Stimulated activated CD8-positive, alpha-beta memory T cell treated with anti-CD3 and anti-CD28 coated beads, Interleukin-7, amount 100 ng/mL, for 1 hour (primary cell): ENCODE measurements at places on chromosomes 2 and 18.

- no peak for DNase-seq
These were observed 343.5 kb upstream of the KLHL29 start for GRCh38 chr2:23041443-23041842.

- no peak for DNase-seq
These were observed 26.8 kb downstream of the YES1 start for GRCh38 chr18:785242-785641.

DNA sequence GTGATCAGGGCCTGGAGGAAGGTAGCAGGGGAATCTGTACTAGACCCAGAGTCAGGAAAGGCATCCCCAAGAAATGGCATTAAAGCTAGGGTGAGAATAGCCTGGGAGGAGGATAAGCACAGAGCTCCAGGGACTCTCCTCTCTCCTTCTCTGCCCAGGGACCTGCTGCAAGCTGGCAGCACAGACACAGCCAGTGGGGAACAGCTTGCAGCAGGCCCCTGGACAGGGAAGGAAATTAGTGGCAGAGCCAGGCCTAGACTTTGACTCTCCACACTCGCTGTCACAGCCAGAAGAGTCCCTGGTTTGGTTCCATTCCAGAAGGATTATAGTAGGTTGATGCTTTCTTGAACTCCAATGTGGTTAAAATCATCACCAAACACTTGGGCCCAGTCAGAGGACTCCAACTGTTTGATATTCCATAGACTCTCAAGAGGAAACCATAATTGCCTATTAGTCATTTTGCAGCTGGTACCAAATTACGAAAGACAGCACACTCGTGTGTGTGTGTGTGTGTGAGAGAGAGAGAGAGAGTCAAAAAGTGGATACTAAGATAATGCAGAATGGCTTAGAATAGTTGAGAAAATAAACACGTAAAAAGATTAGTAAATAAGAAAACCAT lies 95.5 kb upstream of the ATP8B1 start:
- DNase-seq = no peak

DNA sequence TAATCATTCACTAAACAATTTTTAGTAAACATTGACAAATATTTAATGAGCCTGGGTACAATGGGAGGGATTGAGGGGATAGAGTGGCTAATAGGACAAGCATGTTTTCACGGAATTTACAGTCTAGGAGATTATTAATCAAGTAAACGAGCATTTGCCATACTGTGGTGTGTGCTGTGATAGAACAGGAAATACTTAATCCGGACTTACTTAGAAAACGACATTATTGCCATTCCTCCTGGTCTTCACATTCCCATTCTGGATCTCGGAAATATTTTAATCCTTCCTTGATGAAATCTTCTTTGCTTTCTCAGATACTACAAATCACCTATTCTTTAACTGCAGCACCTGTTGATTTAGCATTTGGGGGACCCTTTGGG lies 905 bp downstream of the TTLL4 start:
- no peak for DNase-seq

DNA sequence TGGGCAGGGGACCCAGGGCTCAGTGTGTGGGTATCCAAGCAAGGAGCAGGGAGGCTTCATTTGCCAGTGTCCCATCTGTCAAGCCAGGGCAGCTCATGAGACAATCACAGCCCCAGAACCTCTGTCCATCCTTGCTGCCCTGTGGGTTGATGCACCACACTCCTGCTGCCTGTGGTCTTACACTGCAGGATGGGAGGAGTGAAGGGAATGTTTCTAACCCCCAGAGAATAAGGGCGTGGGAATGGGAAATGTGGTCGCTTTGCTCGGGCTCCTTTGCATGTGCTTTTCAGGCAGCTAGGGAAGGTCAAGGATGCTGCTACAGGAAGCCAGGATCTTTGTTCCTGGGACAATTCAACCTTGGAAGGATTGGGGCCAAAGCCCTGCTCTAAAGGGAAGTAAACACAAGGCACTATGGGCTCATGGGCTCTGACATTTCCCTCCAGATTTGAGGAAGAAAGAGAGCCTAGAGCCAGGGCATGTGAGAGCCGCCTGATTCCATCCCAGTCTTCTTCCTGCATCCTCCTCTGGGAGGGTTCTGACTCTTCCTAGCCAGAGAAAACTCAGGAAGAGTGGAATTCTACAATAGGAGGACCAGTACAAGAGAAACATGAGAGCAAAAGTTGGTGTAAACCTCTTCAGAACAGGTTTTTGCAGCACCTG lies 18.8 kb upstream of the MAP3K20 start:
- DNase-seq = no peak

- no peak for DNase-seq
These were observed 114.1 kb upstream of the PKDCC start for GRCh38 chr2:41933585-41934320.

DNA sequence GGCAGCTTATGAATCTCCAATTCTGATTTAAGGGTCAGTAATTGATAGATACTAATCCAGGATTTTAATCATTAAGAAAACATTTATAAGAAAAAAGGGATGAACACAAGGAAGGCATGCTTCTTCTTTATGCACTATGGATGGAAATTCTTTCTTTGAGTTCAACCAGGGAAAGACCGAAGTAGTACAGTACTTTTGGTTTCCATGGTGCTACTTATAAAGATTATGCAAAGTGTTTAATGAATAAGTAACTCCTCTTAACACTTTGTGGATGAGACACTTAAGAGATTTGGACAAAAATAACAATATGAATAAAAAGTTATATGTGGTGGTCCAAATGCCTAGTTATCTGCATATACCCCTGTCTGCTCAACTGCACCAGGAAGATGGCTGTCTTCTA lies 666.5 kb upstream of the FANCL start:
- DNase-seq = no peak

DNA sequence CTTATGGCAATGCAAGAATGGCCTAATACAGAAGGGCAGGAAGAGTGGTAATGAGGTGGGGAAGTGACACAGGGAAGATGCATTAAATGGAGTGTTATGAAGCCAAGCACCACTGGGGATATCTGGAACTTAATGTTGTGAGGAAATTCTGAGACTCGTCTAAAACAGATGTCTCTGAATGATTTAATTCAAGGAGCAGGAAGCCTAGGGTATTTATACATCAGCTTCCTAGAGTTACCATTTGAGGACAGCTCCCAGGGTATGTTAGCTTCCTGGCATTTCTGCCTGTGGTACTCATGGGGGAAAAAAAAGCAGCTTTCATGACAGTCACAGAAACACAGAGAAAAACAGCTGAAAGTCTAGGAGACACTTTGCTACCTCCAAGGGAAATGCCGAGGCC lies 989.5 kb downstream of the CBLN2 start:
- DNase-seq = no peak

DNA sequence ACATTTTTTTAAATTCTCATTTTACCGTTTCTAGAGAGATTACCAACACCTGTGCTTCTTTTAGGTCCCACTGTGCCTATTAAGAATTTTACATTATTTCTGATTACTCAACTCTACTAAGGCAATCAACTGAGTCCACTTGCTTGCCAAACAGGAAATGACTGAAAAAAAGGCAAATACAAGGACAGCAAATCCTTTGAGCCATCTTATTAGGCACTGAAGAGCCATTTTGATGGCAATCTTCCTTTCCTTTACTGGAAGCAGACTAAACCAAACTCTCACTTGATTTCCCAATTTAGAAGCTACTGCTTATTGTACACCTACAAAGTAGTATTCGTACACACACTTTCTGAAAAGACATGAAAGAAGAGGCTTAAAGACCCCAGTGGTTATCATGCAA lies 121.4 kb upstream of the COL3A1 start:
- DNase-seq = no peak

DNA sequence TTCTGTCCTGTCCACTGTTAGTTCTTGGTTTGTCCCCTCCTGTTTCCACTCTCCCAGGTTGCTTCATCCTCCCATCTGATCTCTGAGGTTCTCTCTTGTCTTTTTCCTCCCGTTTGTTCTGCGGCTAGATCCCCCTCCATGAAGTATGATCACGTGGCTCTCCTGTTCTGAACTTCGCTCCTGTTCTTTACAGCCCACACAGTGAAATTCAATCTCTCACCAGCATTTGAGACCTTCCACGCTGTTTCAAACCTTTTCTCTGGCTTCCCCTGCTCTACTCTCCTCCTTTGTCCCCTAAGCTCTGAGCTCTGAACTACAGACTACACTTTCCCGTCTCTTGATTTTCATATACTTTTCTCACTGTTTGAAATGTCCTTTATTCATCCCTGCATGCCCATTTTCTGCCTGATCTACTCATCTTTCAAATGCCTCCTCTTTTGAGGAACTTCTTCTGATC lies 83.5 kb downstream of the OSBPL6 start:
- DNase-seq = no peak

GRCh38 chr2:187774551-187775071 lies 220.4 kb upstream of the TFPI start:
- no peak for DNase-seq

DNA sequence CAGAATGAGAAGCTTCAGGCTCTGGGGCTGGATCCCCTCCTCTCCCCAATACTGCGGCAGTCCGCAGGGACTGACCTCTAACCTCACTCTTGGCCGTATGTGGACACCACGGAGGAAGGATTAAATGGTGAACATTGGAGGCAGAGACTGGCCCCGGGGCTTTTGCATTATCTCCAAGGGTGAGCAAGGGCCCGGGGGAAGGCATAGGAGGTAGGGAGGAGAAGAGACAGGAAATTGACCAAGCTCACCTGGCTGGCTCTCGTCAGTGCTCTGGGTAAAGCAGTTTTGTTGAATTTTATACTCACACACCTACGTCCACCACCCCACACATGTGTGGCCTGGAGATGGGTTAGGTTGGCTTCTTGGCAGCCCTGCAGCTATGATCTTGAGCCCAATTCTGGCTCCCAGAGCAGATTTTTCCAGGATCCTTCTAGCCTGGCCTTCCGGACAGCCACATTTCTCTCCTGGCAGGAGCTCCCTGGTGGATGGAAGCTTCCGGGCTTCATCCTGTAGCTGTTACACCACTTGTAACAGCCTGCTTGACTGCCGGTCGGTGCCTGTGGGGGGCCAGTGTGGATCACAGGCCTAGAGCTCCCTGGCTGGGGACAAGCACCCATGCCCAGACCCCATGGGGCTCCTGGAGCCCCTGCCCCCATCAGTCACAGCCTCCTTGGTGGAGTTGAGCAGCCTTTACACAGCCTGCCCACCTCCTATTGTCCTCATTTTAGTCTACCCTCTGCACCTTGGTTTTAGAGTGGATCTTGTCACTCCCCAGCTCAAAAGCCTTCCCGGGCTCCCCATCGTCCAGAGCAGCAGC lies 7.6 kb downstream of the ITM2C start:
- DNase-seq = no peak

DNA sequence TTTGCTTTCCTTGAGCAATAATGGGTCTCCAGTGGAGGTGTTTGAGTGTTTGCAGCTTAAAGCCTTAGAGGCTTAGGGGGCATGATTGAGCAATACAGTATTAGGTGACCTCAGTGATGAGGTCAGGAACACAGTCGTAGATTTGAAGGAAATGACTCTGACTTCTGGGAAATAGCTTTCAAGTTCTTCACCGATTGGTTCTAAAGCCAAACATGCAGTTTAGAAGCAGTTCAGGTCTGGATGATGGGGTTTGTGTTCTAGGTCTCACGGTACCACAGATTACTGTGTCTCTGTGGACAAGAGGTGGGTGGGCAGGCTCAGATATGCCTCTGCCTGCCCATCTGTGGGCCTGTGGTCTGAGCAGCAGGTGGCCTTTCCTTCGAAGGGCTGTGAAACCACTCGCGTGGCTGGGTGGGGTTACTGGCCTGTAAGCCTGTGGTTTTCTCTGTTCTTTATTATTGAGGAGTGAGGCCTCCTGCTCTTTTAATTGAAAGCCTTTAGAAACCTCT lies 7.8 kb downstream of the MTHFD2 start:
- no peak for DNase-seq

- DNase-seq = no peak
These were observed 78.5 kb downstream of the MAIP1 start for GRCh38 chr2:200033929-200034328.

DNA sequence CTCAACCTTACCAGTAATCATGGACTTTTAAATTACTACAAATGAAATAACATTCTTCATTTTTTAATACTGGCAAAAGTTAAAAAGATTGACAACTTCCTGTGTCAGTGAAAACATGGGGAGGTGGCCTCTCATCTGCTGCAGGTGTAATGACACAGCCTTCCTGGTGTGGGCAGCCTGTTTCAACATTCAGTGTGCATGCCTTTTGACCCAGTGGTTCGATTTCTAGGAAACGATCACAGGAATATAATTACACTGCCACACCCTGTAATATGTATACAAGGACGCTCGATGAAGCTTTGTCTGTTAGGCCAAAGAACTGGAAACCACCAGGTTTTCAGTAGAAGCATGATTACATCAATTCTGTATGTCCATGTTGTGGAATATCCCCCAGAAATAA lies 68.7 kb downstream of the MTHFD2 start:
- peak; percentile 11 for DNase-seq

DNA sequence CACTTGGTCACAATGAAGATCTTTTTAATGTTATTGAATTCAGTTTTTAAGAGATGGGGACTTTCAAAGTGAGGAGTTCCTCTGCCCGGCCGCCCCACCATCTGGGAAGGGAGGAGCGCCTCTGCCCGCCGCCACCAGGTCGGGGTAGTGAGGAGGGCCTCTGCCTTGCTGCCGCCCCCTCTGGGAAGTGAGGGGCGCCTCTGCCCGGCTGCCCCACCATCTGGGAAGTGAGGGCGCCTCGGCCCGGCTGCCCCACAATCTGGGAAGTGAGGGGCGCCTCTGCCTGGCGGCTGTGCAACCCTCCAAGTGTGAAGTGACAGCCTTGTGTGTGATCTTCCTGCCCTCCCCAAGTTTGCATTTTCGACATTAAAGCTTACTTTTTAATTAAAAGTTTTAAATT lies 899.3 kb downstream of the TRIB2 start:
- DNase-seq = no peak

DNA sequence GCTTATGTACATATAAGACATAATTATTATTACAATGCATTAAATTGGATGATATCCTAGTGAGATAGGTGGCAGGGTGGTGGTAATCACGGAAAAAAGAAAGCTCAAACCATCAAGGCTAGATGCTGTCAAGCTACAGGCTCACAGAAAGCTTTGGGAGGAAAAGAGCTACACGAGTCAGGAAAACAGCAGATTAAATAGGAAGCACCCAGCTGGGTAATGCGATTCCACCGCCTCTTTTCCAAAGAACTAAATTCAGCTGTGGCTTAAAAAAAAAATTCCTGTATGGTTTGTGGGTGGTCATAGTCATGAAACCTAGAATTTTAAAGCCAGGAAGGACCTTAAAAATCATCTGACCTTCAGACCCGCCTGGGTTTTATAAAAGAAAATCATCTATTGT lies 23.7 kb upstream of the PTPN4 start:
- no peak for DNase-seq

- DNase-seq = no peak
These were observed 152.6 kb downstream of the TMEFF2 start for GRCh38 chr2:192042126-192042525.

GRCh38 chr18:74892066-74892627 lies 294.5 kb downstream of the ZNF407 start:
- no peak for DNase-seq

GRCh38 chr2:222711315-222711940 lies 40.0 kb downstream of the MOGAT1 start:
- DNase-seq = no peak

DNA sequence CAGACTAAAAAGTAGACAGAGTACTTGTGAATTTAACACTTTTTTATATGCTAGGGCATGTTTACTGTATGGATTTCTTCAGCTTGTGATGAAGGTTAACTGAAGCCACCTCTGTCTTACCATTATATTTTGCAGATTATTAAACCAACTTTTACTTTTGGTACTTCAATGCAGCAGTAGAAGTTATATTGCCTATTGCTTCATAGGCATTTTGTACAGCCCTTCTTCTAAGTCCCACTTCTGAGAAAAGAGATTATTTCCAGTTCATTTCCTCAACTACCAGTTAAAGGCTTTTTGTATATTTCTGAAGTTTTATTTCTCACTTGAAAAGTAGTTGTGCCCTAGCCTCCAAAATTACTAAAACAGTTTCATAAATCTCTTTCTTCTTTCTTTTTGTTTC lies 256.4 kb upstream of the FBXO11 start:
- no peak for DNase-seq
